Psoas muscle (tissue), 8 donors: ENCODE measurements at places on chromosomes 4 and X.

DNA sequence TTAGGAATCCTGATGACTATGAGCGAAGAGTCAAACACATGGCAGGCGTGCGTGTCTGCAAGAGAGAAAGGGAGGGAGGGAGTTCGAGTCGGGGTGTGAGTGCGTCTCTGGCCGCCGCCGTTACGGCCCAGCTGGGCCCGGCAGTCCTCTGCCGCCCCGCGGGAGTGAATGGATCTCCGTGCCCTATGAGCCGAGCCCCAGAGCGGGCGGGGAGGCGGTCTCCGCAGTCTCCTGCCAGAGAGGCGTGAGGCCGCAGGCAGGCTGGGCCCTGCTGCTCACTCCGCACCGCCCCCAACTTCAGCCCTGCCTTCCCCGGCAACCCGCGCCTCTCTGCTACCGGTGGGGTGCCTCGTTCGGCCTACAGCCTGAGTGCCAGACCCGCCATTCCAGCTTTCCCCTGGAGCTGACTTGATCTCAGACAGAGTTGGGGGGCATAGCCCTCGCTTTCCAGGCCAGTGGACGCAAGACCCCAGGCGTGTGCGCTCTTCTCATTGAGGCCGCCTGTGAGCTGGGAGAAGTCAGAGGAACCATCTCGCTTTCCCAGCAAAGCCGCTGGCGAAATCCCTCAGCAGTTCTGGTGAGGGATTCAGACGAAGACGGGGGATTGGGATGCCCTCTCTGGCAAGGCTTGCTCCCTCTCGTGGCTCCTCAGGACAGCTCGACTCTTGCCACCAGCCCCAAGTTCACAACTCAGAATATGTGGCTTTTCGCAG is 1.4 kb downstream of the SLC16A2 start:
- DNase-seq: peak; percentile 76

GRCh38 chrX:56974408-56974807 is 20.9 kb downstream of the SPIN3 start:
- DNase-seq: no peak

GRCh38 chr4:107913283-107913899 is 18.0 kb upstream of the CYP2U1 start:
- DNase-seq: no peak

GRCh38 chr4:139129206-139129605 is 47.8 kb downstream of the ELF2 start:
- DNase-seq: no peak

GRCh38 chrX:22987452-22987851 is 12.3 kb upstream of the DDX53 start:
- no peak for DNase-seq

DNA sequence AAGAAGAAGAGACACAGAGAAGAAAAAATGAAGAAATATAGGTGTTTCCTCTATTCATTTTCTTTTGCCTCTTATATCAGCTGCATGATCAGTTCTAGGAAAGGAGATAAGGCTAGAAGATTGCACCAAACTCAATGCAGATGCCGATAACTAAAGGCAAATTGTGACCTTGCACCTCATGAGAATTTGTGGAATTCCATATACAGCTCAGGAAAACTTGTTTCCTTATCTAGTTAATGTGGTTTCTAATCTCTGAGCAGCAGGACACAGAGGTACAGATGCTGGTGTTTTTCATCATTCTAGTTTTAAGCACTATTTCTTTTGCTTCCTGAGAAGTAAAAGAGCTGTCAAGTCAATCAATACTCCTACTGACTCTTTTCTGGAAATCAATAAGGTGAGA is 104.6 kb upstream of the NWD2 start:
- no peak for DNase-seq

DNA sequence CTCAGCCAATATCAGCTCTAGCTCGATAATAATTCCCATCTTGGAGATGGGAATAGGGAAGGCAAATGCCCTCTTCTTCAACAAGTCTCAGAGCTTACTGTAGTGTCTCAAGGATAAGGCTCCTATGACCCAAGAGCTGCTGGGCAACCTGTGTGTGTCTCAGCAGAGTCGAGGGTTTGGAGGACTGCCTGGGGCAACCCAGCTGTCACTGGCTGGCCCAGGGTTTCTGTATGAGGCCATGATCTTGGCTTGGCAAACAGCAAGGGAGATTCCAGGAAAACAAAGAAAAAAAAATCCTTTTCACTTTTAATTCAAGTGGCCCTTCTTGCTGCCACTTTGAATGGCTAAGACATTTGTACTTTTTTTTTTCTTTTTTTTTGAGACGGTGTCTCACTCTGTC is 34.4 kb downstream of the TMSB4X start:
- DNase-seq: no peak

DNA sequence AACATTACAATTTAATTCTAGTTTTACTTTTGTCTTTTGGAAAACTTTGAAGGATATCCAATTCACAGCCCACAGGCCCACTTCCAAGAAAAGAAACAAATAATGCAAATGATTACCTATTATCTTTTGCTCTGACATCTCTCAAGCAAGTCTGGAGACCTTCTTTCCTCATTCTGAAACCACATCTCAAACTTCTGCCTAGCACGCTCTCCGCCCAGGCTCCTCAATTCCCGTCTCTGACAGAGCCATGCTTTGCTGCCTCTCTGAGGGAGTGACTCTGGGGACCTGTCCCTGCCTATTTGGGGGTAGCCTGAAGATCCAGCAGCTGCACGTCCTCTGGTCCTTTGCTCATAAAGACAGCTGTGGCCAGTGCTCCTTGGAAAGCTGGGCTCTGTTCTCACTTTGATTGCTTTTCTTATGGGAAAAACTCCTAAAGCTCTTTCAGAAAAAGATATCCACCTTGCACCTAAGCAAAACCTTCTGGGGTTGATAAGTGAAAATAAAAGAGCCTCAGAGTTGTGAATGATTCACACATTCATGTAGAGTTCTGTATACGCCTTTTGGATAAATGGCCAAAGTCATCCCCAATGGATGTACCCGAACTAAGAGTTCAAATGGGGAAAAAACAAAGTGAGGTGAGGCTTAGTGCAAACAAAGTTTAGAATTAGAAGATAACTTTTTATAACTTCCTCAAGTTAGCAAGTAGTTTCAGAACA is 72.4 kb upstream of the TNIP3 start:
- no peak for DNase-seq

DNA sequence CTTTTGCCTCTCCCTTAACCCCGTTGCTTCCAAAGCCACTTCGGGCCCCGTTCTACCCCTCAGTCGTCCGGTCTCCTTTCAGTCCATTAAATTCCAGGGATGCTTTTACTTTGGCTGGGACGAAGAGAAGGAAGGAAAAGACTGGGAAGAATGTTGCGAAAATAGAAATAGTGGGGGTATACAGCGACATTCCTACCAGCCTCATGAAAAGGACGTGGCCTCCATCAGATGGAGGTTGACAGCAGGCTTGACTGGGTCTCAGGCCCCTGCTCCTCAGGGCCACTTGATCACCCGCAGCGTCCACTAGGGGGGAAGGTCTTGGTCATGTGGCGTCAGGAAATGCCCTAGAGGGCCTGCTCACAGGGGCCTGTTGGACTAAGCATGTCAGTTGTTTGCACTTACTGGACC is 657 bp upstream of the ANKRD50 start:
- DNase-seq: peak; percentile 63

DNA sequence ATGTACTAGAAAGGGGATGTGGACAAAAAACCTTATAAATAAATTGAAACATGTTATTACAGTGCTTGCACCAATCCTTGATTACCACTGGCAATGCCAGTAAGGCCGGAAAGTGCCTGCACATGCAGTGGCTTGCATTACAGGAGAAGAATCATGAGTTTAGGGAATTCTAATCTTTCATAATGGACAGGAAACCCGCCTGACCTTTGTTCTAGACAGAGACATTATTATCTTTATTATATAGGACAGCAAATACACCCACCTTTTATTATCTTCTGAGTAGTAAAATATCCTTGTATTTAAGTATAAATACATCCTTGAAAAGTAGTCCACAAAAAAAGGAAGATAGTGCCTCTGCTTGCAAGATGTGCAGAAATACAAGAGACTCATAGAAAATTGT is 379.9 kb upstream of the LCORL start:
- no peak for DNase-seq

GRCh38 chr4:6199422-6199921 is 877 bp downstream of the JAKMIP1 start:
- no peak for DNase-seq

GRCh38 chr4:58456727-58457384 is 1346.7 kb upstream of the IGFBP7 start:
- no peak for DNase-seq

DNA sequence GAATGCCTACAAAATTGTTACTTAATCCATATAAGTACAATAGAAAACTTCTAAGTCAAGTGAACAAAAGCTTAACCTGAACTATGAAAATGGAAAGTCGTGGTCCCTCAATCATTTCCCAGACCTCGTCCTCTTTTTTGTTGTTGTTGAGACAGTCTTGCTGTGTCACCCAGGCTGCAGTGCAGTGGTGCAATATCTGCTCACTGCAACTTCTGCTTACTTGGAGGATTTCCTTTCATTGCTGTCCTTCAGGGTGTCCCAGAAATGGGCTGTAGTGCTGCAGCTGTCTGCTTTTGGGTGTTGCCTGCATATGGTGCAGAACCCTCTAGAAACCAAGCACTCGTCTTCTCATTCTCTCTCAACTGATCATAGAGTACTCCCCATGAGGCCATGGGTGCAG is 75.0 kb upstream of the IL2 start:
- DNase-seq: no peak

- no peak for DNase-seq
Observed at GRCh38 chr4:109444182-109444844, 10.7 kb downstream of the SEC24B start.

GRCh38 chrX:132565273-132565672 is 76.4 kb upstream of the MBNL3 start:
- DNase-seq: no peak

DNA sequence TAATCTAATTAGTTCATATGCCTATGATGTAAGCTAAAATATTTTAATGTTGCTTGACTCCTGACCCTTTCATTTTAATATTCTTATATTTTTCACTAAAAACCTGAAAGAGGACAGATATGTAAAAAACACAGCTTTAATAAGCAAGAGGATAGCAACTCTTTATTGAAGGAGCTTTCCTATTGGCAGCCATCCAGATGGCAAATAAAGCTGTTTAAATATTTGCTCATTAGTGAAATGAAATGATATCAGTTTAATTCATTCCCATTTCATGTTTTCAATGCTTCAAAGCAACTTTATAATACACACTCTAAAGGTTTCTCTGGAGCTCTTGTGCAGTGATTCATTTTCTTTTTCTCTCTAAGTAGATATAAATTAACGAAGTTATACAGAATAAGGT is 473.4 kb downstream of the PCDH7 start:
- no peak for DNase-seq

DNA sequence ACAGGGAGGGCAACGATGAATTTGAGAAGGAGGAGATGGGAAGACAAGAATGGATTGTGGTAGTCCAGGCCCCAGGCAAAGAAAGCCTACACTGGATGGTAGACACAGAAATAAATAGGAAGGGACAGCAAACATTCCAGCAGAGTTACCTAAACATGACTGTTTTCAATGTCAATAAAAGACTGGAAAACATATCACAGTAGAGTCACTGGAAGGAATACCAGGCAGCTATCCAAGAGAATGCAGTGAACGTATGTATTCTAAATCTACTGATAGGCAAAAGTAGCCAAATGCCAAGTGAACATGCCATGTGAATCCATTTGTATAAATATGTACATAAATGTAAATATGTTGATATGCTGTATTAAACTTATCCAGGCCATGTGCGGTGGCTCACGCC is 183.0 kb downstream of the PALLD start:
- DNase-seq: no peak

DNA sequence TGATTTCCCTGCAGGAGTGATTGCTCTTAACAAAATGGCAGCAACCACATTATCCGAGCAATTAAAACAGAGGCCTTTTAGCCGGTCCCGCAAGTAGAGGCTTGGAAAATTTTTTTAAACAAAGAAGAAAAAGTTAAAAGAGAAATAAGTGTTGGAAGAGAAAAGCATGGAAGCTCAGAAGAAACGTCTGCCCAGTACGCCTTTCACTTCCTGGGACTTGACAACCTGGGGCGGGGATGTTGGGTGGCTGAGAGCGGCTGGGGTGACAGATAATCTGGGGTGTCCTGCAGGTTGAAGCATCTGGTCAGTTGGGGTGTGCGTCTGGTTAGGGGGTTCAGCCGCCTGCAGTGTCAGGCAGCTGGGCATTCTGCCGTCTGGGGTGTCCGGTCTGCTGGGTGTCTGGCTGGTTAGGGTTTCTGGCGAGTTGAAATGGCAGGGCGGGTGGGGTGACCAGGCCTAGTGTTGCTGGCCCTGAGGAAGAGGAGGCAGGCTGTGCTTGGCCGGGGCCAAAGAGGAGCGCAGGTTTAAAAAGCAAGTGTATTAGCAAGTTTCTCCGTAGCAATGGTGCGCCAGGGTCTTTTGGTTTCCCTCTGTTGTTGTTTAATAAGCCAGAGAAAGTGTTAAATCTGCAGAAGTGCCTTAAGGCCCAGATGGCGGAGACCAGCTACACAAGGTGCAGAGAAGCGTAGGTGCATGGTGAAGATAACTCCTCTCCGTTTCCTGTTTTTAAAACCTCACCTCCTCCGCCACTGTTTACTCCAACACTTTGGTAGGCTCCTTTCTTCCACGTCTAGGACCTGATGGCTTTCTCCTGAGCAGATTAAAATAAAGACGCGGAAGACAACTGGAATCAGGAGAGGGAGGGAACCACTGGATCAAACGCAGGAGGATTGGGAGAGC is 5.6 kb downstream of the HAND2 start:
- DNase-seq: no peak

- no peak for DNase-seq
Observed at GRCh38 chr4:55866290-55866907, 13.0 kb downstream of the EXOC1 start.

- no peak for DNase-seq
Observed at GRCh38 chrX:51242212-51242611, 90.4 kb upstream of the NUDT10 start.

DNA sequence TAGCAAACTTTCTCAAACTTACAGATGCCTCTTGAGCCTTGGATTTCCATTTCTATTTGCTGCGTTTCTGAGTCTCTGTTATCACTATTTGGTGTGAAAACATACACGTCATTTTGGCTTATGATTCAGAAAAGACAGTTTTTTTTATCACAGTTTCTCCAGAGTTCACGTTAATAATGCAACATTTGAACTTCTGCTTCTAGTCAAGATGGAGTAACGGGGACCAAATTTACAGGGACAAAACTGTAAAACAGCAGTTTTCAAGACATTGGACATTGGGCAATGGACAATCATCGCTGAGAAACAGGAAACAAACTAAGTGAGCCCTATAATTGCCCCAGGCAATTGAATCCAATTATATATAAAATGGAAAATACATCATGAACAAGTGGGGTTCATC is 36.2 kb upstream of the TASL start:
- no peak for DNase-seq
